Neuronal stem cell (in vitro differentiated cells): ENCODE measurements at places on chromosomes 7 and 10.

GRCh38 chr10:25869609-25870008 lies 64.4 kb upstream of the MYO3A start:
- no peak overlapping the region for H3K27ac ChIP-seq
- H3K4me3 ChIP-seq: no peak overlapping the region
- no peak for DNase-seq
- H3K27me3 ChIP-seq: no peaks in the 10 kb centered on the region
- no peaks in the 10 kb centered on the region for H3K4me1 ChIP-seq
- H3K36me3 ChIP-seq: no peaks in the 10 kb centered on the region

DNA sequence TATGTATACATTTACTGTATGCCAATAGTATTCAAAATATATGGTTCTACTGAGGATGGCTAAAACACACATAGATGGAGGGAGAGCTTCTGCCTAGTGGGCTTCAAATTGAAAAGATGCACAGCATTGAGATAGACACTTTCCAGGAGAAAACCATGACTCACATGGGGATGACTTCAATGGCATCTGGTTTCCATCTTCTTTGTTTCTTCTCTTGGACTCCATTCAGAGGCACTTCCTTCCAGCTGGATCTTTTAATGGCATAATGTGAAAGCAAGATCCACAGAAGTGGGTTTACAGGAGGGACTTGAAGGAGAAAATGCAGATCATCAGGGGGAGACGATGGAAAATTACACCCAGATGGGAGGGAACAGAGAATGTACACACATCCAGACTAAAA lies 84.9 kb downstream of the ZNF365 start:
- H3K27ac ChIP-seq: no peak overlapping the region
- no peaks in the 10 kb centered on the region for H3K27me3 ChIP-seq
- no peak overlapping the region for H3K4me3 ChIP-seq
- H3K36me3 ChIP-seq: no peaks in the 10 kb centered on the region

DNA sequence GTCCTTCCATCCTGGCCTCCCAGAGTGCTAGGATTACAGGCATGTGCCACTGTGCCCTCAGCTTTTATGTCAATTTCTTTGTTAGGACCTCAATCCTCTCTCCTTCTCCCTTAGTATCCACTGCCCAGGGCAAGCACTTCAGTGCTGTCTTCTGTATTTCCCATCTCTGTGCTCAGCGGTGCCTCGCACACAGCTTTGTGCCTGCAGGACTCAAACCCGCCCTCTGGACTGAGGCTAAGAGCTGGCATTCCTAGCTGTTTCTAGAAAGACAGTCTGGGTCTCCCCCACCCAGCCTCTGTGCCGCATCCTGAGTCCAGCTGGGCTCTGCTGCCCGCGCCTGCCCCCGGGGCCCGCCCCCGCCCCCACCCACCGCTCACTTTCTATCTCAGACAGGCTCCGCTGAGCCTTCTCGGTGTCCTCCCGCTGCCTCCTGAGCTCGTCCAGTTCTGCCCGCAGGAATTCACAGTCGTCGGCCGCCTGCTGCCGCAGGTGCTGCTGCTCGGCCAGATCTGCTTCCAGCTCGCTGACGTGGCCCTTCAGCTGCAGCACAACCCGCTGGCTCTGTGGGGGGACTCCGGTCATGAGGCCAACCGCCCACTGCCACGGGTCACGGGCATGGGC lies 67.3 kb downstream of the SPDYE5 start:
- no peaks in the 10 kb centered on the region for H3K4me1 ChIP-seq
- H3K27me3 ChIP-seq: no peaks in the 10 kb centered on the region
- no peak overlapping the region for H3K4me3 ChIP-seq
- peaks cover 93% of the 10 kb centered on the region for H3K36me3 ChIP-seq
- H3K27ac ChIP-seq: no peak overlapping the region

DNA sequence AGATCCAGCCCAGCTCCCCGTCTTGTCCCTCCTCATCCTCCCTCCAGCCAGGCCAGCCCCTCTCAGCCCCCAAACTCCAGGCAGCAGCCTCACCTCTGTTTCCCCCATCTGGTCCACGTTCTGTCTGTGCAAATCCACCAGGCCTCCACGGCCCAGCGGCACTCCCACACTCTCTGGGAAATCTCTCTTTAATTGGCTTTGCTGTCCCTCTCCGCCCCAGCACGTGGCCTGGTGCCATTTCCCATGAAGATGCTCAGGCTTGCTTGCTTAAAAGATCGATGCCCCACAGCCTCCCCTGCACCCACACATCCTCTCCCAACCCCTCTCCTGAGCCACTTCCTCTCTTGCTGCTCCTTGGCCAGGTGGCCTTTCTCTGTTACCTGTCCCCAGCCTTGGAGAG lies 39.3 kb downstream of the PRF1 start:
- no peak for DNase-seq
- H3K4me3 ChIP-seq: no peak overlapping the region
- H3K4me1 ChIP-seq: peaks cover 7% of the 10 kb centered on the region
- H3K36me3 ChIP-seq: no peaks in the 10 kb centered on the region
- no peaks in the 10 kb centered on the region for H3K27me3 ChIP-seq

DNA sequence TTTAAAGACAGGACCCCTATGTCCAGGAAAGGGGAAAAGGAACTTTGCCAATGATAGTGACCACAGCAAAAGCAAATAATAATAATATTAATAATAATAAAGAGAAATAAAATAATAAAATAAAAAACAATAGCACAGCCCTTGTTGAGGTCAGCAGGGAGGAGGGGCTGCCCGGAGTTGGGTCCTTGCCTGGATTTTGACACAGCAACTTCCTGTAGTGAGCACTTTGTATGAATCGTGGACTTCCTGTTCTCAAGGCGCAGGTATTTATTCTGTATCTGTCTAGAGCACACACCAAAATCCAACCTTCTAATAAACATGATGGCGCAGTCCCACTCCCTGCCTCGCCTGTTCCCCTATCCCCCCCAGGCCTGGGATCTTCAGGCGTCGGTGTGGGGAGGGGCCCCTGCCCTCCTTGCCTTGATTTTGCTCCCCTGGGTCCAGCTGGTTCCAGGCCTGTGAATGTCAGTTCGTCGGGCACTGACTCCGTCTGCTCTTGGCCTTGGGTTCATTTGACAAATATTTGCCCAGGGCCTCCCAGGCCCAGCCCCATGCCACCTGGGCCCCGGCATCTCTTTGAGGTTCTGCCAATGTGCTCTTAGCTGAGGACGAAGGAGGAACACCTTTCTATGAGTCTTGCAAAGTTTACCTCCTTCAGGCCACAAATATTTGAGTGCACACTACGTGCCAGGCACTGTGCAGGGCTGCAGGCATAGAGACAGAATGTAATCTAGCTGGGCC lies 13.9 kb downstream of the TRIM8 start:
- H3K36me3 ChIP-seq: peaks cover 61% of the 10 kb centered on the region
- no peak overlapping the region for H3K27ac ChIP-seq
- no peaks in the 10 kb centered on the region for H3K27me3 ChIP-seq
- H3K4me3 ChIP-seq: no peak overlapping the region

GRCh38 chr10:112741830-112742402 lies 208.1 kb upstream of the TCF7L2 start:
- H3K27me3 ChIP-seq: no peaks in the 10 kb centered on the region
- no peak overlapping the region for H3K27ac ChIP-seq
- DNase-seq: no peak
- H3K4me1 ChIP-seq: peaks cover 41% of the 10 kb centered on the region
- H3K4me3 ChIP-seq: no peak overlapping the region

DNA sequence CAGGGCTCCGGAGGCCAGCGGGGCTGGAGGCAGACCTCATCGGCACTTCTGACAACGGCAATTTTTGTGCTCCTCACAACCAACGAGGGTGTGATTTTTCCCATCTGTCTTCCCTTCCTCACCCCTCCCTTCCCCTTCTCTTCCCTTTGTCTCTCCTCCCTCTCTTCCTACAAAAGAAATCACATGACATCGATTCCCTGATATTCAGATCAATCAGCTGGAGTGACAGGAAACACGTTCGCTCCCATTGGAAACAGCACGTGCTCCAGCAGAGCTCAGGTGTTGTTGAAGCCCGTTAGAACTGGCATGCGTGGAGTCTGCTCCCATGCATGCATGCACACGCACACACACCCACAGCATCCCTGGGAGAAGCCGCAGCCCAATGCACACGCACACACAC lies 222.4 kb downstream of the PTPRN2 start:
- peak overlapping the region; percentile 59 for H3K4me3 ChIP-seq
- H3K27me3 ChIP-seq: no peaks in the 10 kb centered on the region
- H3K4me1 ChIP-seq: peaks cover 2% of the 10 kb centered on the region
- H3K27ac ChIP-seq: no peak overlapping the region

GRCh38 chr10:36019749-36020148 lies 377.7 kb upstream of the FZD8 start:
- no peaks in the 10 kb centered on the region for H3K36me3 ChIP-seq
- DNase-seq: no peak
- no peaks in the 10 kb centered on the region for H3K4me1 ChIP-seq
- H3K4me3 ChIP-seq: no peak overlapping the region
- H3K27me3 ChIP-seq: no peaks in the 10 kb centered on the region
- no peak overlapping the region for H3K27ac ChIP-seq

DNA sequence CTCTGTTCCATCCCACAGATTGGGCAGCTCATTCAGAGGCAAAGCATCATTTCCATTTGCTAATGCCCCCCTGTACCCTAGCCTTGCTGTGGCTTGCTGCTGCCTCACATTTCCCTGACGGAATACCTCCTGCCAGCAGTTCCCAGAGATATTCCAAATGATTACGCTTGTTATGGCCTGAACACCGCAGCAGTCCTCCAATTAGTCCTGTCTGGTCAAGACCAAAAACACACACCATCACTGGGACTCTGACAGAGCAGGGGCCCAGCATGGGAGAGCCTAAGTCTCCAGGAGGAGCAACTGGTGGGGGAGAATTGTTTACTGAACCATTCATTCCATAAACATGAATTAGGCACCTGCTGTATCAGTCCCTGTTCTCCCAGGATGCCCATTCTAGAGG lies 6.1 kb downstream of the OGDHL start:
- no peaks in the 10 kb centered on the region for H3K27me3 ChIP-seq
- DNase-seq: no peak
- no peaks in the 10 kb centered on the region for H3K4me1 ChIP-seq
- no peak overlapping the region for H3K27ac ChIP-seq
- H3K36me3 ChIP-seq: no peaks in the 10 kb centered on the region

DNA sequence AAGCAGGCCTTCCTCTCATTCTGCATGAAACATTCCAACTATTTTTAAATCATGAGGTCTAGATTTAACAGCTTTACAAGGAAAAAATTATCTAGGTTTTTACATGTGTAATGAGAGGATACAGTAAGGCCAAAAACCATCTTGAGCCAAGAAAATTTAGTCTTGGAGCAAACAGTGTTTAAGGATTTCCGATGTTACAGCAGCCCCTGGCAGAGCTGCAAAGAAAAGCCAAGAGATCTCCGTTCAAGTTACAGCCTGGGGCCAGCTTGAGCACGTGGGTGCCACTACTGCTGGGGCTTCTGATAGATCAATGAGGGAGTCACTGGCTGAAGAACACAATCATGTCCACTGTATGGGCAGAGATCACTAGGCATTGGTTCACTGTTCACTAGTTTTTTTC lies 156.2 kb downstream of the EVX1 start:
- H3K36me3 ChIP-seq: no peaks in the 10 kb centered on the region
- H3K27ac ChIP-seq: no peak overlapping the region
- no peak for DNase-seq
- H3K4me3 ChIP-seq: no peak overlapping the region
- H3K27me3 ChIP-seq: no peaks in the 10 kb centered on the region

DNA sequence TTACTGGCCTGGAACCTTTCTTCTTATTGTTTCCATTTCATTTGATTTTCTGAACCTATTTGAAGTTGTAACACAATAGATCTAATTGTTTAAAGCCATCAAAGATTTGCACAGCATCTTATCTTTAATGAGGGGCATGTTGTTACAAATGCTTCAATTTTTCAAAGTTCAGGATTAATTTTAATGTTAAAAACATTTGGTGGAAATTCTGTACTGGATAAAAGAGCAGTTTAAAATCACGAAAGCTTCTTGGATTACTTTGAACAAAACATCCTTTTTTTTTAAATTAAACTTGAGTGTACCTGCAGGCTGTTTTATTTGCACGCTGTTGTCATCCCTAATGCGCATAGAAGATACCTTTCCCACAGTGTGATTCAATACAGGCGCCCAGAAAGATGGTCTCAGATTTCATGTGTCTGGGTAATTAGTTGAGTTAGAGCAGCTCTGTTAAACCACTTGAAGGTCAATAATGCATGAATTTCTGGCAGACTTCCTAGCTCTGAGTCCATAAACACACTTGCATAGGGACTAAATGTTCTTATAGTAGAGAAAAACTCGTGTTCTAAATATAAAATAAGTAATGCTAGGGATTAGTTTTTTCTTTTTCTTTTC lies 29.3 kb upstream of the DDX50 start:
- no peaks in the 10 kb centered on the region for H3K36me3 ChIP-seq
- H3K4me3 ChIP-seq: no peak overlapping the region
- peak overlapping the region; percentile 84 for H3K27ac ChIP-seq
- peaks cover 15% of the 10 kb centered on the region for H3K4me1 ChIP-seq
- no peaks in the 10 kb centered on the region for H3K27me3 ChIP-seq

DNA sequence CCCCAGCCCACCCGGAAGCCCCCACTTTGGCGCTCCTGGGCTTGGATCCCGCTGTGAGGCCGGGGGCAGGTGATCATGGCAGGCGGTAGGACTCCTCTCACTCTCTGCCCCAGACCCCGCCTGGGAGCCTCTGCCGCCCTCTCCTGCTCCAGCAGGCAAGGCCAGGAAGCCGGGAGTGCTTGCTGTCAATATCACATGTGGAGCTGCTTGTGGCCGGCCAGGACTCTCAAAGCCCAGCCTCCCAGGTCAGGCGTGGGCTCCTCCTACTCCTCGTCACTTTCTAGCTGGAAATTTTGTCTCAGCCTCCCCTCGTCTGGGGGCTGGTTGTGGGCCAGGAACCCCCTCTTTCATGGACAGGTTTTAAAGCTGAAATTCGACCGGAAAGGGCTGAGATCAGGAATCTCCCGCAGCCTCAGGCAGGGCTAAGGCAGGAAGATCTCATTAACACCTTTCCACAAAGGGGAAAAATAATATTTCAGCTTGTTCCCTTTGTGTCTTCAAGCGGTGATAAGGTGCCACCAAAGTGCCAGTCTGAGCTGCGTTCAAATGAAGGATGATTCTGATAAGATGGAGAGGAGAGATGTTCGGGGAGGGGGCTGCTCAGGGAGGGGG lies 273.6 kb upstream of the PODXL start:
- no peak overlapping the region for H3K4me3 ChIP-seq
- H3K4me1 ChIP-seq: peaks cover 29% of the 10 kb centered on the region
- H3K27me3 ChIP-seq: no peaks in the 10 kb centered on the region
- no peaks in the 10 kb centered on the region for H3K36me3 ChIP-seq

GRCh38 chr7:28704706-28705105 lies 253.4 kb downstream of the TRIL start:
- H3K4me1 ChIP-seq: peaks cover 3% of the 10 kb centered on the region
- H3K27me3 ChIP-seq: no peaks in the 10 kb centered on the region
- no peak overlapping the region for H3K27ac ChIP-seq
- DNase-seq: no peak
- H3K36me3 ChIP-seq: no peaks in the 10 kb centered on the region
- H3K4me3 ChIP-seq: no peak overlapping the region

- H3K4me3 ChIP-seq: no peak overlapping the region
- H3K27me3 ChIP-seq: no peaks in the 10 kb centered on the region
- H3K4me1 ChIP-seq: no peaks in the 10 kb centered on the region
- no peak for DNase-seq
- no peaks in the 10 kb centered on the region for H3K36me3 ChIP-seq
- H3K27ac ChIP-seq: no peak overlapping the region
These were observed 55.7 kb downstream of the CUBN start for GRCh38 chr10:17073725-17074540.
